Mesothelial cell of epicardium (in vitro differentiated cells): ENCODE measurements at places on chromosomes 12 and 14.

GRCh38 chr12:51382173-51382572, 9.0 kb downstream of the GALNT6 start:
- DNase-seq = no peak

- DNase-seq = no peak
These were observed 39.4 kb downstream of the RPS29 start for GRCh38 chr14:49546766-49547165.

DNA sequence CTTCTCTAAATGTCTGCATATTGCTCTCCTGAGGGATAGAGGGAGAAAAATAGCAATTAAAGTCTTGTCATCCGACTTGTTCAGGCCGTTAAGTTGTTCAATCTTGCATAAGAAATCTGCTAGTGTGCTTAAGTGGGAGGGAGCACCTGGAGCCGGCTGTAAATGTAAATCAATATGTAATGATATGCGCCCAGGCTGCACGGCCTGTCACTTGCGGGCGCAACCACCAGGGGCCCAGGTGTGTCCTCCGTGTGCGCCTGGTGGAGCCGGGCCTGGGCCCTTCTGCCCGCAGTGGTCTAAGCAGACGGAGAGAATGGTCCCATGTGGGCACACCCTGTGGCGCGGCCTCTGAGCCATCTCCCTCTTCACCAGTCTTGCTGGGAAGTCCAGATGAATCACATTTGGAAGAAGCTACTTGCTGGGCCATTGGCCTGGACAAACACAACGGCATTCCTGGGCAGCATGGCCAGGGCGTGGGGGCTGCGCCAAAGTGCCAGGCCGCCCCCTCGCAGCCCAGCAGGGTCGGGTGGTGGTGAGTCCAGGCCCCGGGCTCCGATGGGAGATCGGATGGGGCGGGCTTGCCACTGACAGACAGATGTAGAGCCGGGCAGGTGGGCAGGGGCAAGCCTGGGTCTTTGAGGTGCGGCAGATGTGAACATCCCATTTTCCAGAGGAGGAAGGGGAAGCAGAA, 193.3 kb upstream of the C14orf180 start:
- no peak for DNase-seq

- no peak for DNase-seq
These were observed 9.5 kb upstream of the PGF start for GRCh38 chr14:74964787-74965485.

DNA sequence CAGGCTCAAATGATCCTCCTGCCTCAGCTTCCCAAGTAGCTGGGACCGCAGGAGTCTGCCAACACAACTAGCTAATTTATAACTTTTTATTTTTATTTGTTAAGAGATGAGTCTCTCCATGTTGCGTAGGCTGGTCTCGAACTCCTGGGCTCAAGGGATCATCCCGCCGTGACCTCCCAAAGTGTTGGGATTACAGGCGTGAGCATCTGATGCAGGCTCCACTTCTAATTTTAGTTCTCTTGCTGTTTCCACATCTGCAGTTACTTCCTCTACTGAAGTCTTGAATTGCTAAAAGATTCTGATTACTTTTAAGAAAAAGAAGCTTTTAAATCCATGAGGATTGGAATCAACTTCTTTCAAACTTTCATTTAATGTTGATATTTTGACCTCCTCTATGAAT, 13.4 kb upstream of the SNX6 start:
- no peak for DNase-seq

DNA sequence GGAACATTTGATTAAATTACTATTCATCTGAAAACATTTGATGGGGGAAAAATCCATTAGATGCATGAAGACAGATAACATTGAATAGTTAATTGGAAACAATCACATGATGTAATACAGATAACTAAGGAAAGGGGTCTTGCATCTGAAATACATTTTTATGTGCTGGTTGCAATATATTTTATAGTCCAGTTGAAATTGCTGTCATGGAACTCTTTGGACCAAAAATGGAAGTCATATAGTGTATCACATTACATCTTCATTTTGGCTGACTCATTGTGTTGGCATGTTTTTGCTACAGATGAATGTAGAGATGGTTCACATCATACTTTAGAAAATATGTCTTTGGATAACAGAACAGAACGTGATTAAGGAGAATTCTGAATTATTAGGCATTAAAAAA, 43.0 kb upstream of the GNPNAT1 start:
- no peak for DNase-seq

- no peak for DNase-seq
These were observed 57.3 kb upstream of the E2F7 start for GRCh38 chr12:77122661-77123060.

GRCh38 chr12:95870897-95871296, 12.1 kb downstream of the SNRPF start:
- no peak for DNase-seq

- no peak for DNase-seq
These were observed 14.2 kb downstream of the AMN1 start for GRCh38 chr12:31714406-31715271.

- no peak for DNase-seq
These were observed 24.8 kb upstream of the EML1 start for GRCh38 chr14:99768381-99768780.

GRCh38 chr14:74508844-74509428, 15.4 kb downstream of the ISCA2 start:
- DNase-seq = no peak

- DNase-seq = no peak
These were observed 21.1 kb upstream of the ARID2 start for GRCh38 chr12:45708363-45708762.

DNA sequence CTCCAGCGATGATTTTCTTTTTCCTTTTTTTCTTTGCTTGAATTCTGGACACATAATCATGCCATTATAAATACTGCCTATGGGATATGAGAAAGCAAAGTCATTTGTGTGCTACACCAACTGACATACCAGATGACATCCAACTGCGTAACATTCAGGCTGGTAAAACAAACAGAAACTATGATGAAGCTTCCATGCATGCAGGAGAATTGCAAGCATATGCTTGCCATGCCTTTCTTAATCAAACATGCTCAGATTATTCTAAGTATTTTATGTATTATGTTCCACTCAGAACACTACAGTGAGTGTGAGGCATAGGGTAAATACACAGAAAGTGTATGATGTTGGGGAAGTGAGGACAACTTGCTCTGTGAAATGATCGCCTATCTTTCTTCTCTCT, 97.4 kb downstream of the C12orf50 start:
- no peak for DNase-seq

GRCh38 chr12:29023436-29024076, 125.5 kb upstream of the FAR2 start:
- no peak for DNase-seq

DNA sequence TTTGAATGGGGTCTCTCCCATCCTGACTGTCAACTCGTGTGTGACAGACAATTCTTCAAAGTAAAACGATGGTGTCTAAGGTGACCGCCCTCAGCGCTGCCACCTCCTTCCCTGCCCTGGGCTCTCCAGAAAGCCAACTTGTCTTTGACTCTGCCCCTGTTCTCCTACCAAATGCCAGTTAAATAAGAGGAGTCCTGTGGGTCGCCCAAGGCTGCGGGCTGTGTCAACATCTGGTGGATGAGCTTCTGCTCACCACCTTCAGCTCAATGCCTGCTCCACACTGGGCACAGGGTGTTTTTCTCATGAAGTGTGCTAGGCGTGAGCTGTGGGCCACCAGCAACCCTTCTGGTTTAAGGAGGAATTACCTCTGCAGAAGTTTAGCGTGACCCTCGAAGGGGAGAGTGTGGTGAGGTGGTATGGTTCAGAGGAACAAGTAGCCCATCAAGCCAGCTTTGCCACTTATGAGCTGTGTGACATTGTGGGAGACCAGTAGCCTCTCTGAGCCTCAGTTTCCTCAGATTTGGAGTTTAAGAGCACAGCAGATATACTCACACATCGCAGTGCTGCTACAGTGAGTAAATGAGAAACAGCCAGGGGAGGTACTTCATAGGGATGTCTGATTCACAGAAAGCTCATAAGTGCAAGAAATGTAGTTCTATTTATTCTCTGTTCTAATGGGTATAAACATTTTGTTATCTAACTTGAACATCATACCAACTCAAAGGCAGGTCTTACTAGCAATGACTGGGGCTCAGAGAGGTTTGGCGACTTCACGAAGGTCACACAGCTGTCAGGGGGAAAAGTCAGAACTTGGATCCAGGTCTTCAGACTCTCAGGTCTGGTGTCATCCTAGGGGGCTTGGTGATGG, 12.1 kb downstream of the SERPINA1 start:
- DNase-seq = no peak

GRCh38 chr12:109640961-109641360, 67.4 kb downstream of the MVK start:
- DNase-seq = no peak

DNA sequence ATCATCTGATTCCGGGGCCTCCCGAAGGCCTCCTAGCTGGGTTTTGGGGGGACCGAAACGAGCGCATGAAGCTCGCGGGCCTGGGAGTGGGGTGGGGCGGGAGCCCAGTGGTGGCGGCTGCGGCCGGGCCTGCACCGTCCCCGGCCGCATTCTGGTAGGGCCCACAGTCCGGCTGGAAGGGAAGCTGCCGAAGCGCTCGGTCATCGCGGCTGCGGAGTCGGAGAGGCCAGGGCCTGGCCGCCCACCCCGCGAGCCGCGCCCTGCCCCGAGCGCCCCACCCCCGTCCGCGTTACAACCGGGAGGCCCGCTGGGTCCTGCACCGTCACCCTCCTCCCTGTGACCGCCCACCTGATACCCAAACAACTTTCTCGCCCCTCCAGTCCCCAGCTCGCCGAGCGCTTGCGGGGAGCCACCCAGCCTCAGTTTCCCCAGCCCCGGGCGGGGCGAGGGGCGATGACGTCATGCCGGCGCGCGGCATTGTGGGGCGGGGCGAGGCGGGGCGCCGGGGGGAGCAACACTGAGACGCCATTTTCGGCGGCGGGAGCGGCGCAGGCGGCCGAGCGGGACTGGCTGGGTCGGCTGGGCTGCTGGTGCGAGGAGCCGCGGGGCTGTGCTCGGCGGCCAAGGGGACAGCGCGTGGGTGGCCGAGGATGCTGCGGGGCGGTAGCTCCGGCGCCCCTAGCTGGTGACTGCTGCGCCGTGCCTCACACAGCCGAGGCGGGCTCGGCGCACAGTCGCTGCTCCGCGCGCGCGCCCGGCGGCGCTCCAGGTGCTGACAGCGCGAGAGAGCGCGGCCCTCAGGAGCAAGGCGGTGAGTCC, at the start of gene KLC1:
KLC1 (plus strand) TSS at position 528 of the 819 bp plus-strand sequence. CDS start 25,354 bp downstream, outside the sequence.
- peak; percentile 77 for DNase-seq

- DNase-seq = no peak
These were observed 82.4 kb downstream of the TTC9 start for GRCh38 chr14:70724110-70724509.

GRCh38 chr14:34251662-34252061, 210.4 kb downstream of the SPTSSA start:
- no peak for DNase-seq

GRCh38 chr14:70697701-70698100, 56.0 kb downstream of the TTC9 start:
- no peak for DNase-seq

DNA sequence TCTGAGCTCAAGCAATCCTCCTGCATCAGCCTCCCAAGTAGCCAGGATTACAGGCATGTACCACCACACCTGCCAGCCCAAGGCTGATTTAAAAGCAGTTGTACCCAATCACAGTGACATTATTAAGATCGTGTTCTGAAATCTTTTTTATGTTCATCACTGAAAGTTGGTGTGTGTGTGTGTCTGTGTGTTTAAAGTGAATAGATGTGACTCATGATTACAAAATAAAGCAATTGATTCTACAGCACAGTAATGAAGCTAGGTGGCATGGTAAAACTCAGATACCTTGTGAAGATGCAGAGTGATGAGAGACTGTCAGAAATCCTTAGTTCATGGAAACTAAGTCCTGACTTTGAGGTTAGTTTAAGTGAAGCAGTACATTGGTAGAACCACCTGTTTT, 74.2 kb upstream of the ATP2B1 start:
- no peak for DNase-seq

DNA sequence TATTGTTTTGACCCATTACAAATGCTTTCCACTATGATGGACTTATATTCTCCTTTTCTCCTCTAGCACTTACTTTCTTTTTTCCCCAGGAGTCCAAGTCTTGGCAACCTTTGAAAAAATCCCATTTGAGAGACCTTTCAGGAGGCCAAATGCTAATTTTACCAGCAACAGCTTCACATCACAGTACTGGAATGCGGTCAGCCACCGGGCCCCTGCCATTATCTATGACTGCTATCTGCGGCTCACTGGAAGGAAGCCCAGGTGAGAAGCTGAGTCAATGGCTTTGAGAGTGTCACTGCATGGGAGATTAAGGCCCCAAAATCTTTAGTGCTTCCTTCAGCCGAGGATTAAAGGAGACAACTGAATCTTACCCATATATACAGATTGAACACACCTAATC, 64.2 kb downstream of the ERGIC2 start:
- DNase-seq = no peak

- DNase-seq = no peak
These were observed 56.4 kb downstream of the UBR7 start for GRCh38 chr14:93263416-93263815.

GRCh38 chr12:19238540-19238939, 109.0 kb downstream of the PLEKHA5 start:
- DNase-seq = no peak

- DNase-seq = no peak
These were observed 147.7 kb upstream of the SYT10 start for GRCh38 chr12:33587354-33587753.

GRCh38 chr12:26701604-26702215, 131.3 kb downstream of the ITPR2 start:
- DNase-seq = no peak

- DNase-seq = no peak
These were observed 129.8 kb upstream of the TMEM132C start for GRCh38 chr12:128137140-128137539.

DNA sequence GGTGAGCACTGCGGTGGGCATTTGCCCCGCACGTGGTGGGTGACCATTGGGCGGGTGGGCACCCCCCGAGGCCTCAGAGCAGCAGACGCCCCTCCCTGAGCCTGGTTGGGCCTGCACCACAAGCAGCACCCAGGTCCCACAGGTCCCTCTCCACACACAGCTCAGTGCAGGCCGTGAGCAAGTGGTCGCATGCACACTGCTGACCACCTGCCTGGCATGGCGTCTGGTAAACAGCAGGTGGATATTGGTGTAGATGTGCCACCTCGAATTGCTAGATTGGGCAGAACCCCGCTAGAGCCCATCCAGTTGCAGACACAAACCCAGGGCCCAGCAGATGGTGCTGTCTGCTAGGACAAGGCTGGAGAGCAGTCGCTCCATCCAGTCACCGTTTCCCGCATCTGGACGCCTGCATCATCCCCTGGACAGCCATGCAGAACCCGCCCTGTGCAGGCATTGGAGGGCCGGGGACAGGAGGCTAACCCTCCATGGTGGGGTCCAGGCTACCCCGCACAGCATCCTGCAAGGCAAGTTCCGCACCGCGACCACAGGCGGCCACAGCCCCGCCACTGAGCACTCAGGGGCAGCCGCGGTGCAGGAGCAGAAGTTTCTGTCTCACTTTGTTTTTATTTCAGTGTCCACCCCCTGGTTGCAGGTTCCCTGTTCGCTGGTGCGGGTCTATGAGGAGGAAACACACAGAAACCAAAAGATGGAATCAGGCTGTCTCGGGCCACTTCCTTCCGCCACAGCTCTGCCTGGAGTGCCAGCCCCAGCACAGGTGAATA, 45.6 kb upstream of the RIMBP2 start:
- no peak for DNase-seq
